Umbilical cord (tissue), 2 donors: ENCODE measurements at places on chromosomes 7 and 10.

DNA sequence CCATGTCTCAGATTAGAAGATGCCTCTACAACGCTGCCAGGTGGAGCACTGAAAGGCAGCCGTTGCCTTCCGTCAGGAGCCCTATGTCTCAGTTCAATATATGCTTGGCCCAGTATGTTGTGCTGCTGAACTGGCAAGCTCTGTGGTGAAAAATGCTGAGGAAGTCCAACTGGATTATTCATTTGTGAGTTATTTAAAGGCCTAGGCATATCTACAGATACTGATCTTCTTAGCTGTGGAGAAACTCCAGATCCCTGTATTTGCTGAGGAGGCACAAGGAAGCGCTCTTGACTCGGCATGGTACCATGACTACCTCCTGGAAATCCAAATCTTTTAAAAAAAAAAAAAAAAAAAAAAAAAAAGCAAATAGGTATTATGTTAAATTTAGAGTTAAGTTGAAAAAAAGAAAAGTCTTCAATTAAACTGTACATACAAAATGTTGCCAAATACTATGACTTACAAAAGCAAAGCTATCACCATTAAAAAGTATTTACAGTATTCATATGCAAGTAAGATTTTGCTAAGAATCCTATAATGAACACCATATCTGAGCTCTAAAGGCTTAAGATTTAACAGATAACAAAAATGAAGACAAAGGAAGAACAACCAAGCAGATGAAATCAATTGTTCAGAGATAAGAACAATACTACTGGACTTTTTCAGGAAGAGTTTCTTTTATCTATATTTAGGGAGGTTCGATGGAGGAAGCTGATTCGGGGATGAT, 152.4 kb downstream of the GALNT11 start:
- DNase-seq: no peak

DNA sequence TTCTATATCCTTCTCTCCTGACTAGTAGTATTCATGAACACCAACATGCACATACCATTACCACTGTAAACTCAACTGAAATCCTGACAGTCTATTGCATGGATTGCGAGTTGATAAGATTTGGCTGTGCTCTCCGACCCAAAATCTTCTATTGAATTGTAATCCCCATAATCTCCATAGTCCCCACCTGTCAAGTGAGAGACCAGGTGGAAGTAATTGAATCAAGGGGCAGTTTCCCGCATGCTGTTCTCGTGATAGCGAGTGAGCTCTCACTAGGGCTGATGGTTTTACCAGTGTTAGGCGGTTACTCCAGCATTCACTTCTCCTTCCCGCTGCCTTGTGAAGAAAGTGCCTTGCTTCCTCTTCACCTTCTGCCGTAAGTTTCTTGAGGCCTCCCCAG, 261.8 kb downstream of the PHF14 start:
- no peak for DNase-seq

DNA sequence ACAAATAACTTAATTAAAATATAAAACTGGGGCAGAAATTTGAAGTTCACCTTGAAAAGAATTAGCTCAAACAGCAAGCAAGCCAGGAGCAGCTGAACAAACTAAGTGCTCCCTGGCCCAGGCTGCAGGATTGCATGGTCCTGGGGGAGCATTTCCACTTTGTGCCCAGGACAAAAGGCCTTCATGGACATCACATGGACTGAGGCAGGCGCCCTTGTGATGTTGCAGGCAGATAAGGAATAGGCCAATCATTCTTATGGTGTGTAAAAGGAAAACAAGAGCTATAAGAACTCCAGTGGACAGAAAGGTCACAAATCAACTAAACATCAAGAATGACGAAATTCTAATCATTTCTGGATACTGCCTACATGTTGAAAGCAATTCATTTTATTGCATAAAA, 17.5 kb upstream of the TECTB start:
- DNase-seq: no peak

DNA sequence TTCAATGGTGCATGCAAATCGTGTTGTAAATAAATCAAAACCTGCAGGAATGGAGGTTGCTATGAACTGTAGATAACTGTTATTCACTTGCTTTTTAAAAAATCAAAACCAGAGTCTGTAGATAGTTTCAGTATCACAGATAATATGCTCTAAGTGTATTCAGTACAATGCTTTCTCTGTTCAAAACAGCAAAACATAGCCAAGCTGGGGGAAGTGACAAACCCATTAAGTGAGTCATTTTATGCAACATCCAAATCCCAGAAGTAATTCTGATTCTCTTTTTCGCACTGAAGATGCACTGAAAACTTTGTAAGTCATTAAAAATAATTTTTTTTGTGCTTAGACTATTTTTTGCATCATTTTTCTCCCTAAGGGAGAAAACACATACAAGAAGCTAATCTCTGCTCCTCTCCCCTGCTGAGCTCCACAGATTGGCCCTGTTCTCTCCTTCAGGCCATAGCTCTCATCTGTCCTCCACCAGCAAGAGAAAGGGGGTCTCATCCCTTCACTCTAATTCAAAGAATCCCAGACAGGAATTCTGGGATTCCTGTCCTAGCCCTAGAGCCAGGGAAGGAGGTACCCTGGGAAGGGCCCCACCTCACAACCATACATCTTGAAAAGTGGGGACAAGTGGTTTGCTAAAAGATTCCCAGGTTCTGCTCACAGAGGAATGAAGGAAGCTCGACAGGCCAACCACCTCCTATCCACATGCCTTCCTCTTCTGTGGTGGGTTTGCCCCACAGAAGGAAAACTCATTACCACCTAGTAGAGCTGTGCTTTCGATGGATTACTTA, 4.9 kb downstream of the PRTFDC1 start:
- no peak for DNase-seq

GRCh38 chr7:978049-978346, 2.6 kb upstream of the COX19 start:
- no peak for DNase-seq

- no peak for DNase-seq
These were observed 24.1 kb upstream of the SFRP5 start for GRCh38 chr10:97795886-97796285.

DNA sequence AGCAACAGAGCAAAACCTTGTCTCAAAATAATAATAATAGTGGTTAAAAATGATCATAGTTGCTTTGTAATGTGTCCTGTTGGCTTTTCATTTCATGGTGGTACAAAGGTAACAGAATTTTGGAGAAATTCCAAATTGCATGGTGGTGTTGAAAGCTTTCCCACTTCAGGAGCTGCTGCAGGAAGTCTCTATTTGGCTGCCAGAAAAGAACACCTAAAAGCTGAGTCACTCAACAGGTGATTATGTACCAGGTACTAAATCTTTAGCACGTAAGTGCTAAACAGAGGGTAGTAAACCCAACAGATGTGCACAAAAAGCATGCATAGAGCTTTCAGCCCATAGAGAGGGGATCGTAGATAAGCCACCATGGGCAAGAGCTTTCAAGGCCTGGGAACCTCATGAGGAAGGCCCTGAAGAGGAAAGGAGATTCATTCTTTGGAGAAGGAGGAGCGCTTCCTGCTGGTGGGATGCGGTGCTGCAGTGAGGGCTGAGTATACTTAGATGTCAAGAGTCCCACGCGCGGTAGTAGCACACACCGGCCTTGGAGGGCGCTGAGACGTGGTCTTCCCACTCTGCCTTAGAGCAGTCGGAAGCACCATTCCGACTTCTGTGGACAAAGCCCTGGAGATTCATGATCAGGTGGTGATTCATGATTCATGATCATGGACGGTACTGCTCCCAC, 118.7 kb downstream of the RALA start:
- DNase-seq: peak; percentile 43

DNA sequence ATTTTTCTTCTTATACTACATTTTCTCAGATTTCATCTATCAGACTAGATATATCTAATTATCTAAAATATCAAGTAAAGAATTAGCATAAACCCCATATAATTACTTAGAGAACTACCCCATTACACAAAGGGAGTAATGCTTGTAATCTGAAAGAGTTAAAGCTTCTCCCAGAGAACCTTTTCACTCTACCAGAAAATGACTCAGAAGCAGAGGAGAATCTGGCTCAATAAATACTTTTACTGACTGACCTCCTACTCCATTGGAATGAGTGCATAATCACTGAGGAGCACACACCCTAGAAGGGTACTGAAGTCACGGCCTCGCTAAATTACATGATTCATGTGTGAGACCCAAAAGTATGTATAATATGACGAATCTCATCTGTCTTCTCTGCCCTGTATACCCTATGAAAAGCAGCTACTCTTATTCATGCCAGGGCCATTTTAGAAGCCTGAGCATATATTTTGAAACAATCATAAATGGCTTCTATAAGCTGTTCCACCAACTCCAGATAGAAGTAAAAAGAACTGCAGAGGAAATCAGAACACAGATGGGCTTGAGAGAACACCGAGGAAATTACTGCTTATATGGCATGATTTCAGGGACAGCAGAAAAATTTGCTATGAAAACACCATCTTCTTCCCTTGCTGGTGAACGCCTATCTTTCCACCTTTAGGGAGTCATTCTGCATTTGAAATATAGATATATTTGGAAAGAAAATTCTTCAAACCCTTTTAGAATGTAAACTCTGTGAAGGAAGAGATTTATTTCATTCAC, 32.7 kb downstream of the DNMBP start:
- peak; percentile 94 for DNase-seq

GRCh38 chr10:126851414-126852108, 53.7 kb upstream of the DOCK1 start:
- no peak for DNase-seq

- peak; percentile 38 for DNase-seq
These were observed 208.4 kb downstream of the DIP2C start for GRCh38 chr10:480928-481552.

GRCh38 chr10:95221124-95221523, 27.1 kb downstream of the ACSM6 start:
- DNase-seq: no peak

GRCh38 chr7:116340201-116340847, 130.0 kb downstream of the TES start:
- DNase-seq: peak; percentile 38
